ENCODE measurements at places on chromosomes 1 and 21.
A peak's percentile ranks its signal among the peaks of the same experiment; 100 is the strongest.

GRCh38 chr1:184387476-184388318 lies 868 bp downstream of the C1orf21 start:
- DNase-seq: peak; percentile 33

- no peak for DNase-seq
These were observed 815.6 kb upstream of the NEGR1 start for GRCh38 chr1:73097917-73098316.

DNA sequence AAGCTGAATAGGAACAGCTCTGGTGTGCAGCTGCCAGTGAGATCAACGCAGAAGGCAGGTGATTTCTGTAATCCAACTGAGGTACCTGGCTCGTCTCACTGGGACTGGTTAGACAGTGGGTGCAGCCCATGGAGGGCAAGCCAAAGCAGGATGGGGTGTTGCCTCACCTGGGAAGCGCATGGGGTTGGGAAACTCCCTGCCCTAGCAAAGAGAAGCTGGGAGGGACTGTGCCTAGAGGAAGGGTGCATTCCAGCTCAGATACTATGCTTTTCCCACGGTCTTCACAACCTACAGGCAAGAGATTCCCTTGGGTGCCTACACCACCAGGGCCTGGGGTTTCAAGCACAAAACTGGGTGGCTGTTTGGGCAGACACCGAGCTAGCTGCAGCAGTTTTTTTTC lies 183.2 kb downstream of the DNM3 start:
- no peak for DNase-seq

DNA sequence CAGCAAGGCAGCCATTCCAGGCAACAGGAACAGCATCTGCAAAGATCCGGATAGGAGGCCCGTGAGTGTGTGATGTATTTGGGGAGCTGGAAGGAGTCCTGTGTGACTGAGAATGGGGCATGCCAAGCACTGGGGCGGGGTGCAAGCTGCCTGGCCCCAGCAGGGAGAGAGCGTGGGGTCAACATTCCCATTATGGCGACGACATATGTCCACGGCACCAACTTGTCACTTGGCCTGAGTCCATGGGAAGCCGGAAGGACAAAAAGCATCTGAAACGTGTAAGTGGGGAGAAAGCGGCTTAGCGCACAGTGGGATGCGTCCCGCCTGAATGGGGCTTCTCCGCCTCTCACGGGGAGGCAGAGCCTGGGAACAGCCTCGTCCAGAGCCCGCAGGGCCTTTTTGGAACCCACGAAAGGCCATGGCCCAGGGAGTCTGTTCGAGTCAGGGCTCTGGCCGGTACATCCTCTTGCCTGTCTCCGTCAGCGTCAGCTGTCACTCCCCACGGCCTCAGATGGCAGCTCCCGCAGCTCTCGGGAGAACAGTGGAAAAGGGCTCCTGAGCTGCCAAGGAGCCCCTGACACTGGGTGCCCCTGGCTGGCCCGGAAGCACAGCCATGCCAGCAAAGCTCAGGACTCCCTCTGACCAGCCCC lies 12.4 kb downstream of the EPHB2 start:
- no peak for DNase-seq

GRCh38 chr1:209430107-209430506 lies 153.4 kb upstream of the CAMK1G start:
- DNase-seq: no peak

All from CD4-positive, alpha-beta T cell treated with Interleukin-17A for 4 hours (primary cell).